ENCODE measurements at places on chromosomes 13 and 19.

DNA sequence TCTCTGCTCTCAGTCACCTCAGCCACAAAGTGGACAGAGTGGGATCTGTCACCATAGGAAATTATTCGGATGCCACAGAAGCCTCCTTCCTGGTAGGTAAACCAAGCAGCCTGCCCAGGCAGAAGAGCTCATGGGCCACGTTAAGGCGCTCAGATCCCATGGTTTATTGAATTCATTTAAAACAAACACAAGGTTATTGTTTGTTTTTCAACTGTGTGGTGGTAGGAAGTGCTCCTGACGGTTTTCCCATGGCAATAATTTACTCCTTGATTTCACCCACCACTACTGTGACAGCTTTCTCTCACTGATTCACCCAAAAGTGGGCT is 14.4 kb downstream of the BCAM start:
- no peak for DNase-seq

DNA sequence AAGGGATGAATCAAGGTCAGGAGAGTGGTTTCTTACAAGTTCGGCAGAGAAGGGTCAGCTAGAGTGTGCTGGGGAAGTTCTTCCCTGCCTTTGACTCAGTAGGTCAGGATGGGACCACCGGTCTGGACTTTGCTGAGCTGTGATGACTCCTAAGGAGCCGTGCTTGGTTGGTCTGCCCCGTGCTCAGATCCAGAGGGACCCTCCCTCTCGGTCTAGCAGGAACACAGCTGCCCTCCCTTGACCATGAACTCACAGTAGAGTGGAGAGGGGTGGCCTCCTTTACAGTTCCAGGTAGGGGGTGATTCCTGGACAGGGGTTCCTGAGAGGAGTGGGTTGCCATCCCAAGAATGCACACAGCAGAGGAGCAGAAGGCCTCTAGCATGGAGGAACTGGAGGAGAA is 4.3 kb downstream of the RPS19 start:
- DNase-seq = no peak

- no peak for DNase-seq
These were observed 93.8 kb upstream of the CACNA1A start for GRCh38 chr19:13600091-13600490.

DNA sequence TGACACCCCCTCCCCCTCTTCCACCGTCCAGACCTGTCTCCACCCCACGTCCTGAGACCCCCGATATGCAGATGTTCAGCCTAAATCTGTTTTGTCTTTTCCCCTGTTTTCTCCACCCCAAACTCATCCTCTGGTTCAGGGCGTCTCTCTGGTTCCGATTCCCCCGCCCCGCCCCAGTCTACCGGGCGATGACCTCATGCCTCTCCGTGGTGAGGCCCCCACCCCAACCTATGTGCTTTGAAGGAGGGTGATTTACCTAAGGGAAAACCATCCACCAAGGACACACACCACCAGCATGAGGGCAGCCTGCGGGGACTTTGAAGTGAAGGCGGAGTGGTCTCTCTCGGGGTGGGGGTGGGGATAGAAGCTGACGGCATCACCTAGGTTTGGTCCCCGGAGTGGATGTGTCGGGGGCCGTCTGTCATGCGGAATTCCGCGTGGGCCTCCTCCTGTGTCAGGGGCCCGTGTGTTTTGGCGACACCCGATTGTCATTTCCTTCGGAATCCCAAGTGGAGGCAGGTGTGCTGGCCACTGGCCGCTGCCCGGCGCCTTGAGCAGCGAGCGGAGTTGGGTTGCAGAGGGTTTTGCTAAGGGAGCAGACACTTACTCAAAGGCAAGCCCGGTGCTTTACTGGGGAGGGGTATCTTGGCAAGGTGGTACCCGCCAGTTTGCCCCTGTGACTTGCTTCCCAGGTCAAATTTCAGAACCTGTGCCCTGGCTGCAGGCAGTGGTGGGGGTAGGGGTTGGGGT is 1.4 kb downstream of the FZR1 start:
- no peak for DNase-seq

GRCh38 chr19:44755219-44755618 is 6.7 kb downstream of the BCL3 start:
- DNase-seq = no peak

GRCh38 chr19:34228347-34228746 is 26.0 kb upstream of the GARRE1 start:
- DNase-seq = no peak

- DNase-seq = no peak
These were observed 11.0 kb downstream of the FRY start for GRCh38 chr13:32042551-32042950.

DNA sequence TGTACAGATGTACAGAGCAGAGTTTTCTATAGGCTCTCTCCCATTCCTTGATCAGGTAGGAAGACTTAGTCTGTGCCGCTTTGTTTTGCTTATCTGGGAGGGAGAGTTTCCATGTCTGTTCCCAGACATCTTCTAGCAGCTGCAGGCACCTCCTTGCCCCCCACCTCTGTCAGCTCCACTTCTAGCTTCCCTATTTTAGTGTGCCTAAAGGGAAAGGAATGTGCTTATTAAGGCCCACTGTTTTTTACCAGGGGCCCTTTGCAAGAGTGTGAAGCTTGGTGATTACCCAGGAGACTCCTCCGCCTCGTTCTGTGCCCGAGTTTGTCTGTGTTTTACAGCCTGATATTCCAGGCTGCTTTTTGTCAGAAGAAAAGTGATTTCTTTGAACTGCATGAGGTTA is 1984.4 kb downstream of the OLFM4 start:
- DNase-seq = no peak
